ENCODE measurements at places on chromosomes 3 and 15.

DNA sequence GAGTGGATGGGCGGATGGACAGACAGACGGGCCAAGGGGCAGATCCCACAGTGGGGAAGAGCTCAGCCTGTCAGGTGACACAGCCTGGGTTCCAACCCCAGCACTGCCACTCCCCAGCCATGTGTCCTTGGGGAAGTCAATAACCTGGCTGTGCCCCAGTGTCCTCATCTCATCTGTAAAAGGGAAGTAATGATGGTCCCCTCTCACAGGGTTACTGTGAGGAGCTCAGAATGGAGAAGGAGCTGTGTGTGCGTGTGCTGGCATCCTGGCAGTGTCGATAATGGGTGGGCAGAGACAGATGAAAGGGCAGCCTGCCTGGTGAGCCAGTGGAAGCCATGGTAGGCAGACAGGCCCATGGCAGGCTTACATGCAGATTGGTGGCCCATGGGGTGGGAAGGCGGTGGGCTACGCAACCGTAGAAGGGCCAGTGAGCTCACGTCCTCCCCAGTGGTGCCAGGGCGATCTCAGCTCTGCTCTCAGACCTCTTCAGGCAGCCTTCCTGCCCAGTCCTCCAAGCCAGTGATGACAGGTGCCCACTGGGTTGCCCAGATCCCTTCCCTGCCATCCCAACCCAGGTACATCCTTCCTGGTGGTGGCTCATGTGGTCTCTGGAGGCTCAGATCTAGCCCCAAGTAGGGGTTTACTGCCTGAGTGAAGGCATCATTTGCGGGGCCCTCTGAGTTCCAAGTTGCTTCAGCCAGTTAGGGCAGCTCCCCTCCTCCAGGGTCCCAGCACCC, 2.3 kb upstream of the DNAJB8 start:
- DNase-seq = no peak

- DNase-seq = no peak
These were observed 8.8 kb upstream of the B3GNT5 start for GRCh38 chr3:183244219-183244618.

DNA sequence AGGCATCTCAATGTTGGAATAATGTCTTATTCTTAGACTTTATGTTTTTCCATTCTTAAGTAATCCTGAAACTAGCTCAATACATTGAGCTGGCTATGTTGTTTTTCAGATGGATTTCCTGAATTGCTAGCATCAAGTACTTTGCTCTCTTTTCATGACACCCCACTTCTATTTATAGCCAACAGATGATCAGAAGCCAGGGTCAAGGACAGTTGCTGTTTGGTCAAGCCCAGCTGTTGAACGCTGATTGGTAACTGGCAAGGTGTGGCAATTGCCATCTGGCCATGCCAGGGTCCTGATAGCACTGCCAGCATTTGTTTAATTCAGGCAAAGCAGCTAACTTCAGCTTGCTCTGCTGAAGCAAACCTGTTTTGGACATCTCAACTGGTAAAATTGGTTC, 46.2 kb upstream of the PLCL2 start:
- DNase-seq = no peak

GRCh38 chr3:143183665-143183964, 64.0 kb downstream of the CHST2 start:
- DNase-seq = no peak

GRCh38 chr3:7630925-7631324, 770.0 kb downstream of the GRM7 start:
- DNase-seq = no peak

- DNase-seq = no peak
These were observed 37.5 kb downstream of the FEM1B start for GRCh38 chr15:68315035-68315434.
